ENCODE measurements at places on chromosomes 3 and 15. TPM values are rescaled to one million over a fixed set of nuclear protein-coding genes. Genes with fewer than 3 reads are reported as not detected.

DNA sequence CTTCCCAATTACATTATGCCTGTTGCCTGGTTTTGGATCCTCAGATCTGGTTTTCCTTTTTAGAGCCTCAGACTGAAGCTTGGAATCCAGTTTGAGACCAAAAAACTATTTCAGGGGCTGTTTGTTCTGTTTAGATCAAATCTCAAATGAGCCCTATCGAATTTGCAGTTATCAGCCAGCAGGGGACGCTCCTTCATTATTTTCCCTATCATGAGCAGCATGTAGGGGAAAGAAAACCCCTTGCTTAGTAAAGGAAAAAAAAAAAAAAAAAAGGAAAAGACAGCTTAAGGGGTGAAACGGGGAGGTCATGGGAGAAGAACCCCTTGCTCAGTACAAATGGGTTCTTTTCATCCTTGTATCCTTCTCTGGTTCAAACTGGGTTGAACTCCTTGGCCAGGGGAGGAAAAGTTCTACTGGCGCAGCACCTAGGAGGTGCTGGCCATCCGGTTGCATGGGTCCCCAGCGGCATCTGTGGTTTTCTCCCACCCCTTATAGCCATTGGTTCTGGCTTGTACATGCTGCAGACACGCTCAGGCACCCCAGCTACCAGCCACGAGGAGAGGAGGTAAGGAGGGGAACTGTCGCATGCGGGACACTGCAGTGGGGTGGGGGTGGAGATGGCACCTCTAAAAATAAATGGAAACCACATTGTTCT lies 1375.1 kb upstream of the ALCAM start:
- no peak for DNase-seq

DNA sequence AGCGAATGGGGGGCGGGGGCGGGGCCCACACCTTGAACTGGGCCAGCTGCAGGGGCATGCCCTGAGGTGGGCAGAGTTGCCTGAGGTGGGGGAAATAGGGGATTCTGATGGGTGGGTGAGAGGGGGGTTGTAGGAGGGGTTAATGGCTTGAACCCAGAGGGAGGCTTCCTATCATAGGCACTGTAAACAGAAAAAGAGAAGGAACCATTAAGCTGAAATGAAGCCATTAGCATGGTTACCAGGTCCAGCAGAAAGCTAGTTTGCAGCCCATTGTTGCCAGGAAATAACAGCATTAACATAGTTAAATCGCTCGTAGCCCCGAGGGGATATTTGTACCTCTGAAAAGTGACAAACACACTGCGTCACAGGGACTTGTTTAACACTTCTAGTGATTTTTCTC lies 29.0 kb downstream of the ETV5 start:
- no peak for DNase-seq

GRCh38 chr3:46183330-46183729 lies 24.8 kb downstream of the CCR1 start:
- no peak for DNase-seq

- DNase-seq: no peak
Observed at GRCh38 chr15:31219221-31219620, 107.4 kb upstream of the KLF13 start.

The IL20RB gene
- polyA plus RNA-seq: 1.3 TPM

DNA sequence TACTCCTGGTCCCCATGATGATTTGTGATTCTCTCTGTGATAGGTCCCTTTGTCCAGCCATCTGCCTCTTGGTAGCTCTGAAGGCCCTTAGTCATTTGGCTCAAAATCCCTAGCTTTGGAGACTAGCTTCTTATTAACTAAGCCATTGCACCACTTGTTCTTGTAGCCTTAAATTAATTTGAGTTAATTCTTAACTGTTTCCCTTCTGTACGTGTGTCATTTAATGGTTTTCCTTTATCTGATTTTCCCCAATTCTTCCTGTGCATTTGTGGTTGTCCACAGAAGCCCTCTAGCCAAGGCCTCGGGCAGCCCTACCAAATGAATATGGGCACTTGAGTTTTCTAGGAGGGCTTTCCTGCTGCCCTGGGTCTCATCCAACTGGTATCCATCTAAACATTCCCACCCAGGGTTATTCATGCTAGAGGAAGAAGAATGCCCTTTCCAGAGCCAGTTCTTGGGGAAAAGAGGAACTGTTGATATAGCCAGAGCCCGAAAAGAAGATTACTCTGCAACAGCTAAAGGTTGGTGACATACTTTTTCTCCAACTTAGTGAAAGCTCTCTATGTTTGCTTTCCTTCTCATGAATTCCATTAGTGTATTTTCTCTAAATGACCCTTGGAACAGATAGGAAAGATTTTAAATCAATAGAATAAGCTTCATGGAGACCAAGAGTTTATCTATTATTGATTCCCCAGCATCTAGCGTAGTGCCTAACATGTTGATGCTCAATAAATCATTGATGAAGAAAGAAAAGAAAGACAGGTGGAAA lies 44.2 kb upstream of the ZBTB38 start:
- no peak for DNase-seq

GRCh38 chr3:52432691-52433141 lies 12.2 kb downstream of the SEMA3G start:
- no peak for DNase-seq

- no peak for DNase-seq
Observed at GRCh38 chr15:56095406-56095805, 102.0 kb upstream of the NEDD4 start.
